ENCODE measurements at places on chromosomes 6 and 20.
A peak's percentile ranks its signal among the peaks of the same experiment; 100 is the strongest.

DNA sequence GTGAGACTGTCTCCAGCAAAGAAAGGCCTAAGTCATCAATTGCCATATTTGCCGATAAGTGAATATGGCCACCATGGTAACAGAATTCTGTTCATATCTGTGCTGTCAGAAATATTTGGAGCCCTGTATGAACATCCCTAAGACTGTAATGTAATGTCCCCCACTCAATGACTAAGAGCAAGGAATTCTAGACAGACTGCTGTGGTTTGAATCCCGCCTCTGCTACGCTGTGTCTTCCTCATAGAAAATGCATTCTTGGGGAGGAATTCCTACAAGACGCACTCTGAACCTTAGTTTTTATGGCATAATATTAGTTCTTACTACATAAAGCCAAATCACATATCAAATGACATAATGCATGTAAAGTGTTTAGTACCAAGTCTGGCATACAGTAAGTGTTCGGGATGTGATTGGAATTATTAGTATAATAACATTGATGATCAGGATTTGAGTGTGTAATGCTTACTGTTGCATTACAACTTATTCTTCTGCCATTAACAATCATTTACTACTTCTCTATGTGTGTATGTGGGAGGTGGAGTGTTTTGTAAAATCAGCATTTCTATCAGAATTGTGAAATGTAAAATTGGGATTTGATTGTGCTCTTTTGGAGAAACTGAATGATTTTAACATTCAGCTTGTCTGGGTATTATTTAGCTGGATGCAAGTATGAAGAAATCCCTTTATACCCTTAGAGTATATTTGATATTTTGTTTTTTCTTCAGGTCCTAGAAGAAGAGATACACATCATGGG, 103.0 kb downstream of the OLIG3 start:
- no peak for DNase-seq

GRCh38 chr6:163094881-163095280, 319.6 kb upstream of the QKI start:
- DNase-seq = no peak

DNA sequence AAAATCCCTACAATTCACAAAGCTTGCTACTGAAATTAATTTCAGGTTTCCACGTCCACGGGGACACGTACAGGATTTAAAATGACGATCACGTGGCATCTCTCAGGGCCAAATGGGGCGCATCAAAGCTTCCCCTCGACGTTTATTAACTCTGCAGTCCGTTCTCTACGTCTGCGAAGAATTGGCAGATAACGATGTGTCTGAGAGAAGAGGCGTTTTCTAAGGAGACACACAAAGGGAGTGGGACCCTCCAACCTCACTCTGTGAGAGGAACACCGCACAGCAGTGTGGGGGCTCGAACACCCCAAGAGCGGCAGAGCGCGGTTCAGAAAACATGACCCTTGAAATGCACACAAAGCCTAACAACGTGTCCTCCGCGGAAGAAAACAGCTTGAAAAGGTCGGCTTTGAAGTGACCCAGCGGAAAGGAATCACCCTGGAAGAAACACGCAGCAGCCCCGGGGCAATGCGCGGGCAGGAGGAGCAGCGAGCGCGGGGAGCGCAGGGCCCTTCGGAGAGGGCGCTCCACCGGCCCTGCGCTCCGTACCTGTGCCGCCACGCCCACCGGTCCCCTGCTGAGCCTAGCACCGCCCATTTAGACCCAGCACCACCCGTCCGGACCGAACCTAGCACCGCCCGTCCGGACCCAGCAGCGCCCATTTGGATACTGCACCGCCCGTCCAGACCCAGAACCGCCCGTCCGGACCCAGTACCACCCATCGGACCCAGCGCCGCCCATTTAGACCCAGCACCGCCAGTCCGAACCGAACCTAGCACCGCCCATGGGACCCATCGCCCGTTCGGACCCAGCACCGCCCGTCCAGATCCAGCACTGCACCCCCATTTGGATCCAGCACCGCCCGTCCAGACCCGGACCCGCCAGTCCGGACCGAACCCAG, 1.1 kb upstream of the AFDN start:
- DNase-seq = no peak

DNA sequence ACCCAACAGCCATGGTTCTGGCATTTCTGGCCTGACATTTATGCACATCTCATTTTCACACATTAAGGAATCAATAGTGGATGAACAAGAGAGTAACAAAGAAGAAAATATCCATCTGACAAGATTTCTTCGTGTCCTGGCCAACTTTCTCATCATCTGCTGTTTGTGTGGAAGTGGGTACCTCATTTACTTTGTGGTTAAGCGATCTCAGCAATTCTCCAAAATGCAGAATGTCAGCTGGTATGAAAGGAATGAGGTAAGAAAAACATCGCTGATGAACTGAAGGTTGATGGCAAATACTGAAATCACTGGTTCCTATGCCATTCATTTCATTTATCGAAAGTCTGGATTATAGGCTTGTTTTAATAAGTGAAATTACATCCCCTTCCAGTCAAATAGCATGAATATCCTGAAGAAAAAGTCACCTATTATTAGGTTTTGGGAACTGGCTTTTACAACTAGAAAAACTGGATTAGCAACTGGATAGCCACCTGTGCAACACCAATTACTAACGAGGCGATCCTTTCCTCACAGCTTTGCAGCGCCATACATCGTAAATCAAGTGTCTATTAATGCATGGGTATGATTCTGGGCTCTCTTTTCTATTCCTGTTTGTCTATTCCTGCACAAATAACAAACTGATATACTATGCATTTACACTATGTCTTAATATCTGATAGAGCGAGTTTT, 50.2 kb upstream of the NOP56 start:
- no peak for DNase-seq

- DNase-seq = peak; percentile 37
These were observed 226.2 kb upstream of the MARCKS start for GRCh38 chr6:113630738-113631535.

GRCh38 chr6:138500867-138501446, 1.7 kb upstream of the NHSL1 start:
- DNase-seq = no peak

Data from GM04504 (cell line).